ENCODE measurements at places on chromosomes 12 and 14.

DNA sequence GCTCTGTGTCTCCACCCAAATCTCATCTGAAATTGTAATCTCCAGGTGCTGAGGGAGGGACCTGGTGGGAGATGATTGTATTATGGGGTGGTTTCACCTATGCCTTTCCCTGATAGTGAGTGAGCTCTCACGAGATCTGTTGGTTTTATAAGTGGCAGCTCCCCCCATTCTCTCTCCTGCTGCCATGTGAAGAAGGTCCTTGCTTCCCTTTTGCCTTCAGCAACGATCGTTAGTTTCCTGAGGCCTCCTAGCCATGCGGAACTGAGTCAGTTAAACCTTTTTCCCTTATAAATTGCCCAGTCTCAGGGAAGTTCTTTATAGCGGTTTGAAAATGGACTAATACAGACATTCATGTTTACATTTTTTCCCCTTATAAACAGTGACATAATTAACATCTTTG is 36.1 kb downstream of the PELI2 start:
- DNase-seq: no peak

DNA sequence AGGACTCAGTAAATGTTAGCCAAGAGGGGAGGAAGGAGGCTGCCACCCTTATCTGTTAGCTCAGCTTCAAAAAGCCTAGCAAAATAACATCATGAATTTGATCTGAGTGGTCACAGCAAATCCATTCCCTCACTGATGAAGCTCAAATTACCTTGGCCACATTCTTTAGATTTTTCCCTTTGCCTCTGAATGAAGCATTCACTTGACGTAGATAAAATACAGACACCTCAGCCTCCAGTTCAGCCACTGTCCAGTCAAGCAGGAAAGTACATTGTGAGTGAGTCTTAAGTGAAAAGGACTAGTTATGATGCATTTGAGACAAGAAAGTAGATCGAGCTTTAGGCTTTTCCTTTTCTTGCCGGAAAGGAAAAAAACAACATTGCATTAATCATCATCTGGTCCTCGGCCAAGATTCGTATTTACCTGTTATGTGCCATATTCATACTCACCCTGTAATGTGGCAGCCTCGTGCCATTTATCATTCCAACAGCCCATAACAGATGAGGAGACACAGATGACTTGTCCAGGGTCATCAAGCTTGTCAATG is 146.5 kb downstream of the ETV6 start:
- no peak for DNase-seq

- peak; percentile 4 for DNase-seq
These were observed 111.9 kb upstream of the CCDC175 start for GRCh38 chr14:59688224-59689170.

DNA sequence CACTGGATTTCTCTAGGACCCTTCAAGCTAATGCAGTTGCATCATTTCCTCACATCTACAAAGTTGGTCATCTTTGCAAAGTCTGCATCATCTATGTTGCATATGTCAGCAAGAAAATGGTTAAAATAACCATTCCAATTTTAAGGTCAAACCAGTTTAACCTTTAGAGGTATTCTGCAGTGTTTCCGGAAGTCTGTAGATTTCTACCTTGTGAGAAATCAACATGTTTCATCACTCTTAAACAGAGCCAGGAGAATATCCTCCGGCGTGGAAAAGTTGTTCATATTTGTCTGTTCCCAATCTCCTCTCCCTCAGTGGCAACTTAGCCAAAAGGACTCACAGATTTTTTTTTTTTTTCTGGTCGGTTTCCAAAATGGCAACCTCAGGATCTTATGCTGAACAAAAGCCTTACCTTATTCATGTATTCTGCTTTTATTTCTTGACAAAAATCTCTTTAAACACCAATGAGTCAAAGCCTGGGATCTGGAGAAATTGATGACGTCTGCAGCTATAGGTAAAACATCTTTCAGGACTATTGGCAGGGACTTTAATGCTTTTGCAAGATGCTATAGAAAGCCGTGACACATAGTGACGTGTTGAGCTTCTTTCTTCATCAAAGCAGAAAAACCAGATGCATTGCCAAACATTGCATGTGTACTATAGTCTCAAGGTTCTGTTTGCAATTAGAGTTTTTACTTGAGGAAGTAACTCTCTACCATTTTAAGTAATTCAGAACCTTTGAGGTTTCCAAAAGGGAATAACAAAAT is 16.0 kb upstream of the CDK17 start:
- no peak for DNase-seq

DNA sequence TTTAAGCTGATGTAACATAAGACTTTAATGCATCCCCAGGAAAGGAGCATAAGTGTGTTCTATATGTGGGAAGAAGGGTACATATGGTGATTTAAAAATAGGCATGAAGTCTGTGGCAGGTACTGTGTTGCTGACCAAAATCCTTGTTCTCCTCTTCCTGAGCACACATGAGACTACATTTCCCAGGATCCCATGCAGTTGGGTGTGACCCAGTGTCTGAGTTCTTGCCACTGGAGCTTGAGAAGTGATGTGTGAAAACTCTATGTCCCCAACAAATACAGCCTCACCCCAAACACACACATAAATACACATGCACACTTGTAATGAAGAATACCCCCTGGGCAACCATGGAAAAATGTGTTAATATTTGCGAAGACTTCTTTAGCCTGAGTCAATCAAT is 8.5 kb upstream of the SMIM10L1 start:
- DNase-seq: no peak

DNA sequence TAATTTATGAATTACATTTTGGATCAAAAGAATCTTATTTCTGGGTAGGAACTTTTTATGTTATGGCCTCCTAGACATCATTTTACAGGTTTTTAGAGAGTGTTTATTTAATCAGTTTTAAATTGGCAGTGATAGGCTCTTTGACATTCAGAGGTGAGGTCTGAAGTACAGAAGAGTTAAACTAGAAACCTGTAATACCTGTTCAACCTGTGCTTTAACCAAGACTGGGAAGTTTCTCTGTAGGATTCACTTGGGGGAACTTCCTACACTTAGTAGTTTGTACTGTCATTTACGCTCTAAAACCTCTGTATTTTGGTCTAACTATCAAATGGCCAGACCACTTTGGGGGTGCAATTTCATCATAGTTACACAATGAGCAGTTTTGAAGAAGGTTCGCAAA is 35.9 kb downstream of the PLEKHA5 start:
- DNase-seq: no peak

DNA sequence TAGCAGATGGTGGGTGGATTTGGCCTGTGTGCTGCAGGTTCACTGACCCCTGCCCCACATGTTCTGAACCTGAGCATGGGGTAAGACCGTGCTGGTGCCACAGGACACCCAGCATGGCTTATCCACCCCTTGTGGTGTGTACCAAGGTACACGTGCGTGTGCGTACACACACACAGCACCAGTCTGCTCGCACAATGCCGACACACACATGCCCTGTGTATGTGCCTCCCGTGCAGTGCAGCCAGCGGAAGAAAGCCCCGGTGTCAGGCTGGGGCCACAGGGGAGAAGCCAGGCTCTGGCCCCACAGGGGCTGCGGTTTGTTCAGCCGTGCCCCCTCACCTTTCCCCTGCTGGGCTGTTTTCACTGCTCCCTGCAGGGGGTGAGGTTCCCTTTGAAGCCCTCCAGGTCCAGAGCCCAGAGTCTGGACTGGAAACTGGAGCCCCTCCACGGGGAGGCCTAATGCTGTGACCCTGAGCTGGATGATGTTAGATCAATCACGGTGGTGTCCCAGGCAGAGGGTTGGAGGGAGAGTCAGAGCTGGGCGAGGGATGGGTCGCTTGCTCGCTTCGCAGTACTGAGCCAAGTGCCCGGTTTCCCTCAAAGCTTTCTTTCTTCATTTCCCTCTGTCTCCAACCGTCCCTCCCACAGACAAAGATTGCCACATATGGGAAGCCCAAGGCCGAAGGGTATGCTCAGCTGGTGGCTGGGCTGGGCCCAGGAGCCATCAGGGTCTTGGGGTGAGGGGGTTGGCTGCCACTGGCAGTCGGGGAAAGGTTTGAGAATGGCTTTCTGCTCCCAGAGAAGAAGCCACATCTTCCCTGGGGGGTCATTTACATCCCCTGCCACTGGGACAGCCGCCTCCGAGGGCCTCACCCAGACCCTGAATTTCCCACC is 6.2 kb downstream of the DTX1 start:
- DNase-seq: no peak

DNA sequence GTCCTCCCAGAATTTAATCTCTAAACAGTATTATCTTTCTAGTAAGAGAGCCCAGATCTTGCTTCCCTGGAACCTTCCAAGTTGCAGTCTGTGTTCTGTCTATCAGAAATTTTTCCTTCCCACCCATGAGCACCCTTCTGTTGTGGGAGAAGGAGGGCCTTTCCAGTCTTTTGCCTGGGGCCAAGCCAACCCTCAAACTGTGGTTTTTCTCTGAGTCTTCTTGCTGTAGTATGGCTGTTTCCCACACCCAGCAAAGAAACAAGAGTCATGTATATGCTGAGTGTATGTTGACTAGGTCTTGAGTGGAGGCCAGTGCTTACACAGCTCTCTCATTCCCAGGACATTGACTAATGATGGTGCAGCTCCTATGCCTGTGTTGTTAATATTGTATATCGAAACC is 104.5 kb downstream of the TGFB3 start:
- no peak for DNase-seq

- no peak for DNase-seq
These were observed 154.0 kb upstream of the NUDT4 start for GRCh38 chr12:93223440-93224426.

GRCh38 chr14:73771848-73772638 is 57.9 kb upstream of the PNMA1 start:
- DNase-seq: peak; percentile 66

DNA sequence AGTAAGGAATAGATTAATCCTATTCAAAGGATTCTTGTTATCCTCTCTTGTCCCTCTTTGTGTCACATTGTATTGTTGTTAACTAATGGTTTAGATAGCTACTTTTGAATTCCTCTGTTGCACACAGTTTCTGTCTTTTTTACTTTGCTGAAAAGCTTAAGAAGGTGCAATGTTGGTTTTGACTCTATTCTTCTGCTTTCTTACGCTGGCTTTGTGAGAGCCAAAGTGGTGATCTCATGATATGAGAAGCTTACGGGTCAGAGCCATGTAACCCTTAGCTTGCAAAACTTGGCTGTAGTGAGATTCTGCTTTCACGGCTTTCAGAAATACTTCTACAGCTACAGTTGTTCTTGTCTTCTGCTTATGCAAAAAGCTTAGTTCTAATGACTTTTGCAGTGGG is 239.7 kb downstream of the TRHDE start:
- no peak for DNase-seq

DNA sequence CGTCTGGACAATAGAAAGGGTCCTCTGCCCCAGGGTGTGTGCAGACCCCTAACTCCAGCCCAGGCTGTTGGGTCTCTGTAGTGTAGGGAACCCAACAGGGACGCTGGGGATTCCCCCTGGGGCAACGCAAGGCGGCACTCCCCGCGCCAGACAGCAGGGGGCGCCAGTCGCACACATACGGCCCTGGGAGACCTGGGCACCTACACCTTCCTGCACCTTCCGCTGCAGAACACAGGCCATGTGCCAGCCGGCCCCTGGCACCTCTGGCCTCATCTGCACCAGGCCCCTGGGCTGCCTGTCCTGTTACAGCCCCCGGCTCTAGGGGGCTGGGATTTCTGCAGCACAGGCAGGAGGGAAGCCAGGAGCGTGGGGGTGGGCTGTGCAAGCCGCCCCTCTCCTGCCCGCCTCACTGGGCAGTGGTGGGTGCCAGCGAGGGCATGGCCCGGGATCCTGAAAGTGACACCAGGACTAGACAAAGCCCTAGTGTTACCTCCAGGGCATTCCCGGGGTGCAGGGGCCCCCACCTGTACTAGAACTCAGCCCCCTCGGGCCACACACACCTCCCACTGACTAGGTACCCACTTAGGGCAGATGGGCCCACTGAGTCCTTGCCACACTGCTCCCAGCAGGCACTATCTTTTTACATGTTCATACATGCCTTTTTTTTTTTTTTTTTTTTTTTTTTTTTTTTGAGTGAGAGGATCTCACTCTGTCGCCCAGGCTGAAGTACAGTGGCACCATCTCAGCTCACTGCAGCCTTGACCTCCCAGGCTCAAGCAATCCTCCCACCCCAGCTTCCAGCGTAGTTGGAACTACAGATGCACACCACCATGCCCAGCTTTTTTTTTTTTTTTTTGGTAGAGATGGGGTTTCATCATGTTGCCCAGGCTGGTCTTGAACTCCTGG is 37.5 kb downstream of the CCNK start:
- peak; percentile 67 for DNase-seq

- no peak for DNase-seq
These were observed 203.5 kb upstream of the NOS1 start for GRCh38 chr12:117564881-117565280.

DNA sequence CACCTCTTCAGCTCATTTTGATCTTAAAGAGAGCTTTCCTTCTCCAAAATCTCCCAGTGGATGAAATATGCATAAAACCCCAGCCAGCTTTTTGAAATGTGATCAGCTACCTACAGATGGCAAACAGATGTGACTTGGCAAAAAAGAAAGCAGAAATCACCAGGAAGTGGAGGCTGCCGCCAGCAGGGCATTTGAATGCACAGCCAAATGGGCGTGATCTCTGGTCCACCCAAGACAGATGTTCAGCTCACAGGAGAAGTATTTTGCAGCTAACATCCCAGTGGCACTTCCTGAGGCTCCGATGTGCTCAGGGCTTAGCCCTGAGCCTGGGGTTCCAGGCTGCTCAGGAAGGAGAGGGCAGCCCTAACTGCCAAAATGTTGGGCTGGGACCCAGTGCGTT is 78.3 kb downstream of the LGMN start:
- no peak for DNase-seq

DNA sequence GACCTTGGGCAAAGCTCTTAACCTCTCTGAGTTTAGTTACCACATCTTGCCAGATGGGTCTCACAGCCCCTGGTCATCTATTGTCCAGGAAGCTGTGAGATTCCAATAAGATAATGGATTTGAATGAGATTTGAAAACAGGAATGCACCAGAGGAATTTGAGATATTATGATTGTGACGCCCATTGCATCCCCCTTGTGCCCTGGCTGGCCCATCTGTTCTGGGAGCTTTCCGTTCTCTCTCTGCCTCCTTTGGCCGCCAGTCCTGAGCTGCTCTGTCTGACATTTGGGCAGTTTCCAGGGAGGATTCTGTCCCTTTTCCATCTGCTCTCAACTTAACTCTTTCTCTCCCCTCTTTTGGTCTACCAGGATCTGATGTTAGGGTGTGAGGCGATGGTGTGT is 24.6 kb downstream of the SRRM4 start:
- no peak for DNase-seq

DNA sequence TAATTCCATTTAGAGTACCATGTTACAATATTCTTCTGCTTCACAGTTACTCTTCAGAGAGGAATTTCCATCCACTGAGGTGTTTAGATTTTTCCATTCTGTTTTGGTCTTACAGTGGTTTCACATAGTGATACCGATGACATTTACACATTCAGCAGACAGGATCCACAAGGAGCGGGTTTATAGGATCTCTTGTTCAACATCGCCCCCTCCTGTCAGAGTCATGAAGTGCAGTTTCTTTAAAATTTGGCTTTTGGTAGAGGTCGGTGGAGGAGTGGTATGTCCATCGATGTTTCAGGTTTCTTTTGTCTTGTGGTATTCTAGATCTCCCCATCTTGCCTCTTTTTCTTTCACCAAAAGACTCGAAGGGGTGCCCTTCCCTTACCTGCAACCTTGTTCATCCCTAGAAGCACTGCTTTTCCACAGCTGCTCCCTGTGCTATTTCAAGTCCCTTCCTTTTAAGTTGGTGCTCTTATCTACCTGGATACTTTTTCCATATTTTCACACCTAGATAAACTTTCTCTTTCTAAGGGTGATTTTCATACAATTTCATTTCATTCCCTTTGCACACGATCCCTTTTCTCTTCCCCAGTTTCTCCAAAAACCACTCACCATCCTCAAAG is 181.3 kb downstream of the ITPR2 start:
- DNase-seq: peak; percentile 13

GRCh38 chr12:16043480-16043879 is 132.3 kb downstream of the DERA start:
- DNase-seq: no peak

GRCh38 chr14:54306806-54307205 is 90.0 kb upstream of the CDKN3 start:
- DNase-seq: no peak

All from stimulated activated CD4-positive, alpha-beta T cell treated with anti-CD3 and anti-CD28 coated beads, TNF-alpha, amount 100 ng/mL, for 48 hours (primary cell).